RWPE2 (cell line): ENCODE measurements at places on chromosomes 5 and 9.

DNA sequence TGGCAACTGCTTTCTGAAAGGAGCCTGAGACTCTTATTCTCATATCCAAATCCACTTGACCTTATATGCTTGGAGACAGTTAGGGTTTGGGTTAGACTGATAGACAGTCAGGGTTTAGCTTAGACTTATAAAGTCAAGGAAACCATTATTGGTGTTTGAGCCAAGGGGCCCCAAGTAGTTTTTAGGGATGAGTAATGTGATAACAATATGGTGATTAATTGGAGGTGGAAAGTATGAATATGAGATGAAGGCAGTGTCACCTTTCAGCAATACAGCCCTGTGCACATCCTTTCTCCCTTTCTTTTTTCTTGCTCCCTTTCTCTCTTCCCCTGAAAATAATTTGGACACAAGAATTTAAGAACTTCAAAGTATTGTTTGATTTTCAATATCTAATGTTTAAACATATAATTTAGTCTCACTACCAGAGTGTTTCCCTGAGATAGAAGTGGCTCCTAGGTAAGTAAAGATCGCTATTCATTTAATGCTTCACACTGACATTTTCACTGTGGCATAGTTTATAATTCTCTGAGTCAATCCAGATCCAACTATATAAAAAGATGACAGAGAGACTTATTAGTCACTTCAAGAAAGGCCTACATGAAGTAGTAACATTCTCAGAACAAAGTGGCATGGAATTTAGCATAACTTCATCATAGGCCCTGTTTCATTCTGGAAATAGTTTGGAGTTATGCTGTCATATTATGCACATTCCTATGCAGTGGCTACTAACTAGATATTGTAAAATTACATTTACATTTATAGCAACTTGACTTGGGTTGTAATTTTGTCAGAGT lies 200.8 kb downstream of the CHSY3 start:
- DNase-seq, result no peak

DNA sequence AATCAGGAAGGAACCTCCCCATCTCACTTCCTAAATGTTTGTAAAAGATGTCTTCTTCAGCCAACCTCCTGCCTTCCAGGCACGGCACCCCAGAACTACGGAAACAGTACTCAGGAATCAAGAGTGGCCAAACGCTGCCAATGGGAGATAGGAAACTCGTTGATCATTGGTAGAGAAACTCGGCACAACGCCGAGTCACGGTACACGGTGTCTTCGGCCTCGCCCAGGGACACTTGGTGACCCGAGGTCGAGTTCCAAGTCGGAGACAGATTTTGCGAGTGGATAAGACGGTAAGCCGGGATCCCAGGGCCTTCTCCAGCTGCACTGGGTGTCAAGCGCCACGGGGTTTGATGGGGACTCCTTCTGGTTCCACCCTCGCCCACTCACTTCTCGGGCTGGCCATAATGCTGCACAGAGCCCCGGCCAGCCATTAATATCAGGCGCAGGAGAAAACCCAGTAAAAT lies 343 bp downstream of the KIAA0825 start:
- DNase-seq, result peak; percentile 77

DNA sequence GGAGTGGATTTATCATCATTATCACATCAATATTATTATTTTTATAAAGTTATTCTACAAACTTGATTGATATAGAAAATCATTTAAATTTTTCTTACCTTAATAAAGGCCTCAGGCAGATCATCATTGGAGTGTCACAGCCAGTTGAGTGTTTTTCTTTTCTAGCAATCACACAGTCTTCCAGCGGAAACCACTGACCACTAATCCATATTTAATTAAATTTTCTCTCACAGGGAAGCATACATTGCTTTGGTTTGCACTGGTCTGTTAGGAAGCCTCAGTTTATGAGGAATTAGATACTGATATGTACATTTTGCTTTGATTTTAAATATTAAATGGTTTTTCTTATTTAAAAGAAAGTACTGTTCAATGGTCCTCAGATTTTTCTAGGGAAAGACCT lies 6.7 kb downstream of the SPZ1 start:
- DNase-seq, result no peak

GRCh38 chr5:152634586-152634985 lies 229.5 kb upstream of the NMUR2 start:
- no peak for DNase-seq

GRCh38 chr9:100354121-100354800 lies 1.5 kb upstream of the TEX10 start:
- DNase-seq, result no peak

DNA sequence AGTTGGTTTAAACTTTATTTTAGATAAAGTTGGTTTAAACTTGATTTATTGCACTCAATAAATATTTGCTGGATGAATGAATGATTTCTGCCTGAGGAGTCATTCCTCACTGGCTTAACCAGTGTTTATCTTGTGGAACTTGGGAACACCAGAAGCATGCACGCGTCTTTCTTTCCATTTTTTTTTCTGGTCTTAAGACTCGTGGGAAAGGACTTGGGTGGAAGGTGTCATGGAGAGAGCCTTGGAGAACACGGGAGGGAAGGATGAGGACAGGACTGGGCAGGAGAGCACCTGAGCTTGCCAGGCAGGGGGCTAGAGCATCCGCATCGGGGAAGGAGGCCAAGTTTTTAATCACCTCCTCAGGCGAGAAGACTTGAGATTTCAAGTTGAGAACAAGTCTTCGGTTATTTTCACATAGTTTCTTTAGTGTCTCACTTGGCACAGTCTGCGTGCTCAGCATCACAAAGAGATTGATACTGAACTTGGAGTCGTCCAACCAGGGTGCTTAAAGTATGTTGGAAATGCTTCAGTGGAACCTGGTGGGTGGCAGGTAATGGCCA lies 144.2 kb downstream of the PDZD2 start:
- no peak for DNase-seq

DNA sequence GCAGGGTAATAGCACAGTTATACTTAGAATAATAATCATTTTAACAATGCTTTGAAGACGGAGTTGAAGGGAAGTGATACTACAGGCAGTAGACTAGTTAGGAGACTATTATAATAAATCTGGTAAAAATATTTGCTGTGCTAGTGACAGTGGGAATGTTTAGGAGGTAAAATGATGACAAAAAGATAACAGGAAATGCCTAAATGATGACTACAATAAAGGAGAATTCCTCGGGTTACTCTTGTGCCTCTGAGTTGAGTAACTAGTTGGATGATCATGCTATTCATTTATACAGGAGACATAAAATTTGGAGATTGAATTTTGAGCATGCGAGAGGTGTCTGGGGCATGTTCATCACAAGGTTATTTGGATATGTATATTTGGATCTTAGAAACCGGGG lies 32.2 kb upstream of the PAM start:
- DNase-seq, result no peak

- no peak for DNase-seq
These were observed 169.7 kb downstream of the C9orf50 start for GRCh38 chr9:129451089-129451656.

DNA sequence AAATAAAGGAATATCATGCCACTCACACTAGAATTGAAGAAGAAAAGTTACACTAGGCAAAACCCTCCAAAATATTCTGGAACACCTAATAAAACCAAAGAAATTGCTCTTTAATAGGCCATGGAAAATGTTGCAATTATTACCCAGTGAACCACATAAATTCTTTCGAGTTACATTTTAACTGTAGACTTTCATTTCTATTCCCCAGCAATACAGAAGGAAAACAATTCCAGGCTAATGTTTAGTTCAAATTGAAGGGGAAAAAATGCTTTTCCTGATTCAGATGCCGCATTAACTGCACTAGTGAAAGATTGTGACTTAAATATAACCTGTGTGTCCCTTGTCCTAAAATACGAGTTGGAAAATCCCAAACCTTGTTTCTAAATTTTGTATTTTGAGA lies 439.3 kb upstream of the ADAMTS16 start:
- no peak for DNase-seq

DNA sequence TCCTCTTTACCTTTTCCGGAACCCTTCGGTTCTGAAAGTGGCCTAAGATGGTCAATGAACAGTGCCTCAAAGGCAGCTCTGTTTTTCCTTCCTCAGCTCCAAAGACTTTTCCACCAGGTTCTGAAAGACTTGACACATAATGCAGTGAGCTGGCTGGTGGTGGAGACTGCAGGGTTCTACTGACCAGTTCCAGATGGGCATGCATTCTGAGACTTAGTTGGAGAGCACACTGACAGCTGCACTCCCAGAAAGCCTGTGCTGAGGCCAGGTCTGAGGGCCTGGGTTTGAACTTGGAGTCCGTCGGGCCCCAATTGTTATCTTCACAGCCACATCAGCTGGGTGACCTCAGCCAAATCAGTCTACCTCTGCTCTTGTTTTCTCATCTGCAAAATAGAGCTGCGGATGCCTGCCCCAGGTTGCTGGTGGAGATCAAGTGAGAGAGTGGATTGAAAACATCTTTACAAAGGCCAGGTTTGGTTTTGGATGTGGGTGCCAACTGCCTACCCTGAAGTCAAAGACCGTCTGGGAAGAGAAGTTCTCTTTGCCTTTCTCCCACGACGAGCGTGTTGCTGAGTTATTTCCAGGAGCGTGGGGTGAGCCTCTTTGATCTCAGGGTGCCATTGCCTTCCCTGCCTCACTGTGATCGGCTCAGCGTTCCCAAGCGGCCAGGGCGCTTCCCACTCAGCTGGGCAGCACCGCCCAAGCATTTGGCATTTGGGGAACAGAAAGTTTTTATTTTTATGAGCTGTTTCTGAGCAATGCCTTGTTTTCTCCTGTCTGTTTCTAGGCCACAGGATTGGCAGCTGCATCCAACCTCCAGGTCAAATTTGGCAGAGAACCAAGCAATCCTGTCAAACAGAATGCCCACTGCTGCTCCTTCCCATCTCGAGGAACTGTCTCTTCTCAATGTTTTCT lies 54.9 kb downstream of the RAD23B start:
- DNase-seq, result no peak

GRCh38 chr9:38194870-38195269 lies 125.8 kb upstream of the SHB start:
- DNase-seq, result no peak

- no peak for DNase-seq
These were observed 86.0 kb upstream of the TNFSF8 start for GRCh38 chr9:115016344-115016743.
